KBM-7 (cell line): ENCODE measurements at places on chromosomes 3 and 15.

GRCh38 chr3:126792998-126793397 is 89.0 kb downstream of the CHCHD6 start:
- no peak for DNase-seq

DNA sequence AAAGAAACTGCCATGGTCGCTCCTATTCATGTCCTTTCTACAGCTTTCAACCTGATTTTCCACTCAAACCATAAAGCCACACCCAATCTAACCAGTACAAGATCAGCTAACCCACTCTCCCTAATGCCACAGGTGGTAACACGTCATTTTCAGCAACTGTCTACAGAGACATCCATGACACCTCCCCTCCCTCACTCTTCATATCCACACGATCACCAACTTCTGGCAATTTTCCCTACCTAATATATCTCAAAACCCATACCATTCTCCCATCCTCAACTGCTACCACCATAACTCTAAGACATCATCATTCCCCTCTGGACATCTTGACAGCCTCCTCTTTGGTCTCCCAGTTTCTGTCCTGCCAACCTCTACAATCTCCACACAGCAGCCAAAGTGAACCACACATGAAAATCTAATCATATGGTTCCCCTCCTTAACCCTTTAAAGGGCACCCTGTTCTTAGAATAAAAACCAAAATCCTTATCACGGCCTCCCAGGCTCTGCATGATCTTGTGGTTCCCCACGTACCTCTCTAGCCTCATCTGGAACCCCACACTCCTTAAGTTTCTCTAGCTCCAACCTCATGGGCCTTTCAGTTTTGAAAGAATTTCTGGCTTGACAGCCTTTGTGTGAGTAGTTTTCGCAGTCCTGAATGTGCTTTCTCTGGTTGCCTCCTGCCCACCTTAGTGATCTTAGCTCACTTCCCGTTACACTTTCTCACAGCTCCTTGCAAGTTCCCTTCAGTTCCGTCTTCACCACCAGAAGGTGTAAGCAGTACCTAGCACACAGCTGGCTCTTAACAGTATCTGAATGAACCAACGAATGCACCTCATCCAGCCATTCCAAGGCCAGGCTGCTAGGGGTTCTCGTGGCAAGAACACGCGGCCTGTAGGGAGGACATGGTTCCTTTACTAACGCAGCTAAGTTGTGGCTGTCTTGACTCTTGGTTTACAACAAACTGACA is 33.4 kb downstream of the SPINK8 start:
- peak; percentile 66 for DNase-seq

GRCh38 chr15:99508852-99509251 is 56.9 kb upstream of the MEF2A start:
- no peak for DNase-seq

GRCh38 chr15:60541481-60542299 is 62.7 kb upstream of the ICE2 start:
- DNase-seq = no peak

DNA sequence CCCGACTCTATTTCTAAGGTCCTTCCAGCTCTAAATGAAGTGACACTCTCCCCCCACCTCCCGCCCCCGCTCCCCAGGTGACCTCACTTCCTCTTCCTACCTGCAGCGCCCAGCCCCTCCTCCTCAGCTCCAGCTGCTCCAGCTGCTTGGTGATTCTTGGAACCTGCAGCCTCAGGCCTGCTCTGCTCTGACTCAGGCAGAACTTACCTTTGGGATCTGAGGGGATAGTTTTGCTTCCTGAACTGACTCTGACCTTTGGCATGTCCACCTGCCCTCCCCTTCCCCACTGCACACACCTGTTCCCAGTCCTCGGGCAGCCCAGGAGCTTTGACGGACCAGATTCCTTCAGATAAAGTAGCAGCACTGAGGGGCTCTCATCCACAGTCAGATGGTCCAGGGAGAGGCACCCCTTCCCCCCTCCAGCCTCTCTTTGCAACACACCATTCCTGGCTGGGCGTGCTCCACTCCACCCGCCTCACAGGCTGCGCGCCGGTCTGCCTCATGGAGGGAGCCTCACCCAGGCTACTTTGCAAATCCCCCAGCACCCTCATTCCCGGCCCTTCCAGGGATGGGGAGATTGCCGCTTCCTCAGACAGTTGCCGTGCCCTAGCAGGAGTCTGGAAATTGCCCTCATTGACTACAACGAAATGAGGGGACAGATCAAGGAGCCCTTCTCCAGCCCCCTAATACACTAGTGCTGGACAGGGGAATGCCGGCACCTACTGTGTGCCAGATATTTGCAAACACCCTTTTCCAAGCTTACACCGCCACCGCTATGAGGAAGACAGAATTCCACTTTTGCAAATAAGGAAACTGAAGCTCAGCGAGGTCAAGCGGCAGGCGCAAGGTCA is 692 bp upstream of the C15orf39 start:
- peak; percentile 87 for DNase-seq

- DNase-seq = no peak
Measured at GRCh38 chr3:156637480-156638022, 36.8 kb upstream of the TIPARP start.

DNA sequence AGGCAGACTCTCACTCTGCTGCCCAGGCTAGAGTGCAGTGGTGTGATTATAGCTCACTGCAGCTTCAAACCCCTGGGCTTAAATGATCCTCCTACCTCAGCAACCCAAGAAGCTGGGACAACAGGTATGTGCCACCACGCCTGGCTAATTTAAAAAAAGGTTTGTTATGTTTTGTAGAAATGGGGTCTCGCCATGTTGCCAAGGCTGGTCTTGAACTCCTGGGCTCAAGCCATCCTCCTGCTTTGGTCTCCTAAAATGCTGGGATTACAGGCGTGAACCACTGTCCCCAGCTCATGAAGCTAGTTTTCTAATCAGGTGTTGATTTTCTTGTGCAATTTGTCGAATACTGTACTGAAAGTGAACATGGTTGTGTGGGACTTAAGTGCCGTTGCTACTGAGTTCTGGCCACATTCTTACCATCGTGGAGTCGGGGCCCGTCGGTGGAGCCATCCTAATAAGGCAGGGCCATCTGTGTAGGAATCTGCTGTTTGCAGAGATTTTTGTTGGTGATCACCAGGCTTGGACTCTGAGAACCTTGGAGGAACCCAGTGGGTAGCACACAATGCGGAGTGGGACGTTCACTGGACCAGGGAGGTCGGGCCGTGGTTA is 193.2 kb downstream of the GOLGA6L6 start:
- DNase-seq = no peak

GRCh38 chr15:38672814-38673670 is 108.4 kb upstream of the RASGRP1 start:
- DNase-seq = no peak

DNA sequence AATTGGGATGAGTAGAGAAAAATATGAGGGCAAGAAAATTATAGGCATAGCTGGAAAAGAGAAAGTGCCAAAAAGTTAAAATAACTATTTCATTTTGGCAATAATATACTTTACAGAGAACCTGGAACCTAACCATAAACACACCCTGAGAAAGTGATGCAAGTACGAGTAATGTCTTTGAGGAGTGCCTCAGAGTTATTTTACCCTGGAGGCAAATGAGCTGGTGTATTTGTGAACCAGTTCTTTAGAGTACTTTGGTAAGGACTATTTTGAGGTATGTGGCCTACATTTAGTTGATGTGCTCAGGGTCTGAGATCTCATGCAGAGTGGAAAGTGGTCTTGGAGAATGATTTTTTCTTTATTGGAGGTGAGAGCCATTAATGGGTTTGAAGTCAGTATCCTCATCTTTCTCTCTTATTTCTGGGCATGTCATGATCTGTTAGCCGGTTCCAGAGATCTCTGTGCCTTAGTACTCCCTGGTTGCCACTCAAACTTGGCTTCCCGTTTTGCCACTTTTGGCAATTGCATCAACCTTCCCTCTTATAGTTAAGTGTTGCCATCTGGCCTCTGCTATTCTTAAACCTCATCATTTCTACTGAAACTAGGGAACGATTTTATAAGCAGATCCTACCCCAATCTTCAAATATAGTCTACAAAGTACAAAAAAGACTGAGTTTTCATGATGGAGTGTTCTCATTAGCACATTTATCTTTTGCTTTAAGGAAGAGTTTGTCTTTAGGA is 145.7 kb downstream of the EPHA6 start:
- DNase-seq = no peak

- no peak for DNase-seq
Measured at GRCh38 chr15:86505951-86506350, 426.3 kb downstream of the AGBL1 start.

GRCh38 chr3:197912741-197913476 is 37.1 kb upstream of the RPL35A start:
- DNase-seq = no peak

DNA sequence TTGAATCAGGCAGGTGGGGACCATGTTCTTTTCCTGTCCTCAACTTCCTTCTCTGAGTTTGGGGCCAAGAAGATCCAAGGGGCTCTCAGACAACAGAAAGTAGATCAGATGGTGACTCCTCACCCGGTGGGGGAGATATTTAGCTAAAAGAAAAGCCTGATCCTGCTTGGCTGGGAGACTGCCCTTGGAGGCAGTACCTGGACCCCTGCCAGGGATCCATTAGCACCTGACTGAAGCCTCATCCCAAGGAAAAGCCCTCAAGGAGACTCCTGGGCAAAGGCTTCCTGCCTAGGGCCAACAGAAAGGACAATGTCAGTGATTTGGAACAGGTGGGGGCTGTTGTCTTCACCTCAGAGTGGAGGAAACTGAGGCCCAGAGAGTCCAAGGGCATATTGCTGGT is 33.5 kb upstream of the HHATL start:
- no peak for DNase-seq

DNA sequence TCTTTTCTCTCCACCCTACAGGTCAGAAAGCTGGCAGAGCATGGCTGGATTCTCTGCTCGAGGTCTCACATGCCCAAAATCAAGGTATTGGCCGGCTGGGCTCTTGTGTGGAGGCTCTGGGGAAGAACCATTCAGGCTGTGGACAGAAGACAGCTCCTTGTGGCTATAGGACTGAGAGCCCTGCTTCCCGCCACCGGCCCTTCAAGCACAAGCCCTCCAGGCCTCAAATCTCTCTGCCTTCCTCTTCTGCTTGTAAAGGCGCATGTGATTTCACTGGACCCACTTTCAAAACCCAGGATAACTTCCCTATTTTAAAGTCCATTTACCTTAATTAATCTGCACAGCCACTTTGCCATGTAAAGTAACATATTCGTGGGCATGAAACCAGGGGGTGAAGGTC is 36.2 kb upstream of the MGLL start:
- DNase-seq = no peak
